ENCODE measurements at places on chromosomes 3 and 15. TPM values are rescaled to one million over a fixed set of nuclear protein-coding genes. Genes with fewer than 3 reads are reported as not detected.

DNA sequence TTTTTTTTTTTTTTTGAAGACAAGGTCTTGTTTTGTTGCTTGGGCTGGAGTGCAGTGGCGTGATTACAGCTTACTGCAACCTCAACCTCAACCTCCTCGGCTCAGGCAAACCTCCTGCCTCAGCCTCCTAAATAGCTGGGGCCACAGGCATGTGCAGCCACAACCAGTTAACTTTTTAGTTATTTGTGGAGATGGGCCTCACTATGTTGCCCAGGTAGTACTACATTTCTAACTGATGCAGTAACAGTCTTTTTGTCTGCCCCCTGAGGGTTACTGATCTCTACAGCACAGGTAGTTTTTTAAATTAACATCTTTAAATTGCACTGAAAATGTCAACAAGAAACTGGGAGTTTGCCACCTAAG, 3.4 kb upstream of the LMLN start:
- no peak for DNase-seq

GRCh38 chr3:84998545-84998944, 39.8 kb downstream of the CADM2 start:
- DNase-seq: no peak

- no peak for DNase-seq
Observed at GRCh38 chr3:65044401-65044800, 356.6 kb upstream of the ADAMTS9 start.

GRCh38 chr15:57025264-57025926, 107.0 kb downstream of the TCF12 start:
- DNase-seq: no peak

GRCh38 chr3:42164656-42165055, 73.5 kb downstream of the TRAK1 start:
- DNase-seq: no peak

ELL3 gene
- total RNA-seq: 3.4 TPM

GRCh38 chr3:108011616-108012015, 79.2 kb downstream of the CD47 start:
- DNase-seq: no peak

CHRM5 gene
- total RNA-seq: not detected

TF gene
- not detected for total RNA-seq

PLIN1 gene
- 0.14 TPM for total RNA-seq

GOLGA8G gene
- not detected for total RNA-seq

Data from foreskin keratinocyte (primary cell).